ENCODE measurements at places on chromosomes 3 and 15.

DNA sequence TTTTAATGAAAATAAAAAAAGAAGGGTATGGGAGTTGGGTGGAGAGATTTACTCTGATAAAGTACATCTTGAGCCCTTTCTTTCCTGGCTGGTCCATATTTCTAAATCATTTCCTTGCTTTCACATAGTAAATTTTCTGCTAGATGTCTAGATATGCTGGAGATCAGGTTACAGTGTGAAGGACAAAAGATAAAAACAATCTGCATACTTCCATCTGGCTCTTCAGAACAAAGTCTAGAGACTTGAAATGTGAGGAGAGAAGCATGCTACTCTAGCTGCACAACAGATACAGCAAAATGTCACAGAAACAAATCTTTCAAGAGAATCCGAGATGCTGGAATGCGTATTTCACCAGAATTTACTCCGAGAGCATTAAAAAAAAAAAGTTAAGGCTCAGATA, 42.2 kb downstream of the FOXP1 start:
- DNase-seq, result peak; percentile 27

GRCh38 chr3:131957511-131957910, 77.3 kb downstream of the CPNE4 start:
- DNase-seq, result no peak

GRCh38 chr3:156665291-156665690, 9.1 kb upstream of the TIPARP start:
- DNase-seq, result no peak

DNA sequence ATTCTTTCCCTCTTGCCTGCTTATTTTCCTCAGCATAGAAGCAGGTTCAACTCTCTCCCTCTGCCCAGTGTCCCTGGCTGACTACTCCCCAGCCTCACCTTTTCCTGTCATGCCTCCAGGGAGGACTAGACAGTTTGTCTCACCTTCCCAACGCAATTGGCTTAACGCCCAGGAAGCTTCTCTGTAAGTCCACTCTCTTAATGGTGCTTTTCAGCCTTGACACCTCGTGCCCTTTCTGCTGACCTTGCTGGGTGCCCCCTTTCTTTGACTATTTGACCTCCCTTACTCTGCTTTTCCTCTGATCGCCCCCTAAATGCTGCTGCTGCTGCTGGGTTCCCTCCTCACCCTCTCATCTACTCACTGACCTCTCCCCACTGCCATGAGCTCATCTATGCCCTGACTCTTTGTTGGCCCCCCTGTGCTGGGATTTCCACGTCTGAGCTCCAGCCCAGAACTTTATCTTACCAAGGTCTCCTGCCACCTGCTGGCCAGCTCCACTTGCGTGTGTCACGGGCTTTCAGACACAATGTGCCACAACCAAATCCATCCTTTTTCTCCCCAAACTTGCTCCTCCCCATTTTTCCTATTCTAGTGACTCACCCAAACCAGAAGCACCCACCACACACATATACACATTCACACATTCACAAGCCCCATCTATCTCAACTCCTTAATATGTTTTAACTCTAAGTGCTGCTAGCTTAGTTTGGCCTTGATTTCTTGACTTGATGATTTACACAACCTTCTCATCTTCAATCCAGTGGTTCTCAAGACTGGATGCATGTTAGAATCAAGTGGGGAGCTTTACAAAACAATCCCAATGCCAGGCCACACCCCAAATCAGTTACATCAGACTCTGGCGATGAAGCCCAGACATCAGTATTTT, 16.6 kb downstream of the EPB42 start:
- peak; percentile 21 for DNase-seq

- DNase-seq, result peak; percentile 77
Observed at GRCh38 chr3:115713284-115713683, 90.0 kb downstream of the GAP43 start.

GRCh38 chr3:24373198-24373959, 121.3 kb downstream of the THRB start:
- DNase-seq, result no peak

Data from tongue (tissue), 3 donors.